Stimulated activated CD8-positive, alpha-beta memory T cell treated with anti-CD3 and anti-CD28 coated beads, Interleukin-7, amount 100 ng/mL, for 4 hours (primary cell): ENCODE measurements at places on chromosomes 16 and 17.
A peak's percentile ranks its signal among the peaks of the same experiment; 100 is the strongest.

- DNase-seq: no peak
These were observed 86.4 kb downstream of the HAPSTR1 start for GRCh38 chr16:9177861-9178260.

DNA sequence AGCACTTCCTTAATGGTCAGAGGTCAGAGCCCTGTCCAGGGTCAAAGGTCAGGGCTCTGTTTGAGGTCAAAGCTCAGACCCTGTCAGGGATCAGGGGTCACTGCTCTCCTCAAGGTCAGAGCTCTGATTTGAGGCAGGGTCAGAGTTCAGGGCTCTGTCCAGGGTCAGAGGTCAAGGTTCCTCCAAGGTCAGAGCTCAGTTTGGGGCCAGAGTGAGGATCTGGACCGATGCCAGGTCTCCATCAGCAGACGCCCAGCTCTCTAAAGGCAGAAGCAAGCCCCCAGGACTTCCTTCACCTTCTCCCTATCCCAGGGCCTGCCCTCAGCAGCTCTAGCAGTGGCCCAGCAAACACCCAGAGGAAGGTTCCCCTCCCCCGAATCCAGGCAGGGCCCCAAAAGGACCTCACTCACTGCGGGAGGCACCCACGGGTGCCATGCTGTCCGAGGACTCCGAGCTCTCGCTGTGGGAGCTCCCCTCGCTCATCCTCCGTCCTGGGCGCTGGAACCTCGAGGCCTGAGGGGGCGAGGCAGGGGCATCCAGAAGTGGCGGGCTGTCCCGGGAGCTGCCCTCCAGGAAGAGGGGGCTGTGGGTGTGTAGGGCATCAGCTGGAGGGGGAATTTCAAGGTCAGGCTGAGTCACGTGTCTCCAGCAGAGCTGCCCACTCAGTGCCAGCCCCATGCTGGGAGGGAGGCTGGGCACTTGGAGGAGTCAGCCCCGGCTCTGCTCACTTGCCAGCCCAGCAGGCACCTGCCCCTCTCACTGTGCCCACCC, 26.7 kb downstream of the PIMREG start:
- no peak for DNase-seq

- no peak for DNase-seq
These were observed 71.1 kb downstream of the METRNL start for GRCh38 chr17:83150369-83151055.

DNA sequence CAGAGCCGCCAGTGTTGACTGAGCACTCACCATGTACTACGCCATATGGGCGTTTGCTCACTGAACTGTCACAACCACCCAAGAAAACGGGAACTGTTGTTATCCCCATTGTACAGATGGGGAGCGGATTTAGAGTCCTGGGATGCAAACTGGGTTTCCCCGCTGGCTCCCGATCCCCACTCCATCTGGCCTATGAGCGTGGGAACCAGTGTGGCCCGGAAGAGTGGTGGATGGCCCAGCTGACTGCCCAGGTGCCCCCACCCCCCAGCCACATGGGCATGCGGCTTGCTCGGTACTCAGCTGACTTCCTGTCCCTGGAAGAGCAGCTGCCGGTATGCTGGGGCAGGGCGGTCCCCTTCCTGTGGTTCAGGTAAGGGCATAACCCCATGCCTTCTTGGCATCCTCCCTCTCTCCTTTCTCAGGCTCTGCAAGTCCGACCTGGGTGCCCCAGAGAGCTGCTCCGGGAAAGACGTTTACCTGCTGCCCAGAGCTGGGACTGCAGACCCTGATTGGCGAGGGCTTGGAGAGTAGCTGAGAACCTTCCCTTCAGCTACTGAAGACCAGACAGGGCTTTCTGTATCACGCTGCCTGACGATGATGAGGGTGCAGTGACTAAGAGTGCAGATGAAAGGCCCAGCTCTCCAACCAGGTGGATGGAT, 16.2 kb downstream of the SOCS3 start:
- DNase-seq: peak; percentile 71

- DNase-seq: no peak
These were observed 281.7 kb upstream of the ZFHX3 start for GRCh38 chr16:73329358-73330286.

DNA sequence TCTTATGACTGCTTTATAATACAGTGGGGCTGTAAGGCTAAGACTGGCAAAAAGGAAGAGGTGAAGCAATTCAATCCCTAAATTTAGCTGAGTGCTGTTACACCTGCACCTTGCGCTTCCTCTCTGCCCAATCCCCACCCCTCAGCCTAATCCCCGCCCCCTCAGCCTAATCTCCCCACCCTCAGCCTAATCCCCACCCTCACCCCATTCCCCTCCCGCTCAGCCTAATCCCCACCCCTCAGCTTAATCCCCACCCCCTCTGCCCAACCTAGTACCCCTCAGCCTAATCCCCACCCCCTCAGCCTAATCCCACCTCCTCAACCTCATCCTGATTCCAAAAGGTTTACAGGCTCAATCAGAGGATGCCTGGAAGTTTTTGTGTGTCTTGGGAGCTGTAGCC, 155.5 kb downstream of the PMP22 start:
- no peak for DNase-seq

GRCh38 chr16:50228364-50228868, 37.9 kb upstream of the ADCY7 start:
- no peak for DNase-seq

DNA sequence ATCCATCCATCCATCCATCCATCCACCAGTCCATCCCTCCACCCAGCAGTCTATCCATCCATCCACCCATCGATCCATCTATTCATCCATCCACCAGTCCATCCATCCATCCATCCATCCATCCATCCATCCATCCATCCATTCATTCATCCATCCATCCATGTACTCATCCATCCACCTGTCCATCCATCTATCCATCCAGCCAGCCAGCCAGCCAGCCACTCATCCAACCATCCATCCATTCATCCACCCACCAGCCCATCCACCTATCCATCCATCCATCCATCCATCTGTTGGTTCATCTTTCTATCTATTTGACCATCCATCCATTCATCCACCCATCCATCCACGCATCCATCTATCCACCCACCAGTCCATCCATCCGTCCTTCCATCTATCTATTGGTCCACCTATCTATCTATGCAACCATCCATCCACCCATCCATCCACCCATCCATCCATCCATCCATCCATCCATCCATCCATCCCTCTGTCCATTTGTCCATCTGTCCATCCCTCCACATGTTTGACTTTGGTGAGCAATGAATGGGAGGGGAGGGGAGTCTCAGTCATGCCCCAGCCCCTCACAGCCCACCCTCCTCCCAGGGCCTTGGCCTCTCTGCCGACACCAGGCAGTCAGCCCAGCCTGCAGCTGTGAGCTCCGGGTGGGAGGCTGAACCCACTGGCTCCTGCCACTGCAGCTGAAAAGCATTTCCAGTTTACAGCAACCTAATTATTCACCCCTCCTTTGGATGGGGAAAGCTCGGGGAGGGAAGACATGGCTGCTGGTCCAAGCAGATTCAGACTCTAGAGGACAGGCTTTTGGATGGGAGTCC, 38.1 kb upstream of the SSTR5 start:
- DNase-seq: no peak

DNA sequence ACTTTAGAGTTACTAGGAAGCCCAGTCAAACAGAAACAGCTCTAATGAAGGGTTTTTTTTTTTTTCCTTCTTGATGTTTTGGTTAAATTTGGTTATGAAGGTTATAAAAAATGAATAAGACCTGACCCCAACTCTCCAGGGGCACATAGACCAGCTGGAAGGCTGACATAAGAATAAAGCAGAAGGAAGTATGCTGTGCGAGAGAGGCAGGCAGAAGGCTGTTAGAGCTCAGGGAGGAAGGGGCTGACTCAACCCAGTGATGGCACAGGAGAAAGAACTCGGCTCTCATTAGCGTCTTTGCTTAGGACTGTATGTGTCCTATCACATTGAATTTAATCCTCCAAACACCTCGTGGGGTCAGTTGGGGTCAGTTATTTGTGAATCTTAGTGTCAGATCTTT, 474.6 kb downstream of the PMP22 start:
- no peak for DNase-seq

GRCh38 chr16:29963021-29963743, 1.3 kb downstream of the TMEM219 start:
- DNase-seq: no peak

- DNase-seq: no peak
These were observed 149.8 kb upstream of the RPL38 start for GRCh38 chr17:74053712-74054078.
